ENCODE measurements at places on chromosomes 4 and X. TPM values are rescaled to one million over a fixed set of nuclear protein-coding genes. Genes with fewer than 3 reads are reported as not detected.

Gene FGB
- not detected for total RNA-seq

Gene GPR173
- 0.44 TPM for total RNA-seq

Gene DRP2
- total RNA-seq, result not detected

Gene ARHGAP6
- total RNA-seq, result 0.22 TPM

Gene PNMA6A
- 1.1 TPM for total RNA-seq

Gene ABCG2
- 12.9 TPM for total RNA-seq

Gene P2RY4
- total RNA-seq, result not detected

Gene CT45A3
- not detected for total RNA-seq

Gene TMPRSS11B
- not detected for total RNA-seq

Gene DDX53
- total RNA-seq, result not detected

Gene PIN4
- total RNA-seq, result 10.7 TPM

Gene CPLX1
- not detected for total RNA-seq

Gene PABPC1L2A
- total RNA-seq, result not detected

Gene MAGEA9B
- total RNA-seq, result not detected

Gene BMX
- total RNA-seq, result 208 TPM

Gene GPRASP3
- total RNA-seq, result 4.4 TPM

Gene SMIM31
- total RNA-seq, result not detected

Gene ZNF41
- 5.2 TPM for total RNA-seq

Gene FAM156A
- total RNA-seq, result 3.5 TPM

Data from lung microvascular endothelial cell (primary cell).